ENCODE measurements at places on chromosomes 11 and 22.

DNA sequence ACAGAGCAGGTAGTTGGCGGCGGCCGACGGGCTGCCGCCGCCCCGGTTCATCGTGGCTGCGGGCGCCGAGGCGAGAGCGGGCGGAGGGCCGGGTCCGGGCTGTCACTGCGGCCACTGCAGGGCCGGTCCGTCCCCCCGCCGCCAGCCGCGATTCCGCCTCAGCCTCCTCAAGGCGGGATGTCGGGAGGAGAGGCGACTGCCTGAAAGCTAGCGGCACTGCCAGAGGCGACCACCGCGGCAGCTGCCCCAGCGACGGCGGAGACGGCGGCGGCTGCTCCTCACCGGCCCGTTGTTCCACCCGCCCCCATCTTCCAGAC, 234 bp downstream of the SESN3 start:
- DNase-seq = no peak

GRCh38 chr11:70220920-70221319, 17.8 kb downstream of the FADD start:
- no peak for DNase-seq

- no peak for DNase-seq
Measured at GRCh38 chr11:15602785-15603567, 488.3 kb downstream of the INSC start.

DNA sequence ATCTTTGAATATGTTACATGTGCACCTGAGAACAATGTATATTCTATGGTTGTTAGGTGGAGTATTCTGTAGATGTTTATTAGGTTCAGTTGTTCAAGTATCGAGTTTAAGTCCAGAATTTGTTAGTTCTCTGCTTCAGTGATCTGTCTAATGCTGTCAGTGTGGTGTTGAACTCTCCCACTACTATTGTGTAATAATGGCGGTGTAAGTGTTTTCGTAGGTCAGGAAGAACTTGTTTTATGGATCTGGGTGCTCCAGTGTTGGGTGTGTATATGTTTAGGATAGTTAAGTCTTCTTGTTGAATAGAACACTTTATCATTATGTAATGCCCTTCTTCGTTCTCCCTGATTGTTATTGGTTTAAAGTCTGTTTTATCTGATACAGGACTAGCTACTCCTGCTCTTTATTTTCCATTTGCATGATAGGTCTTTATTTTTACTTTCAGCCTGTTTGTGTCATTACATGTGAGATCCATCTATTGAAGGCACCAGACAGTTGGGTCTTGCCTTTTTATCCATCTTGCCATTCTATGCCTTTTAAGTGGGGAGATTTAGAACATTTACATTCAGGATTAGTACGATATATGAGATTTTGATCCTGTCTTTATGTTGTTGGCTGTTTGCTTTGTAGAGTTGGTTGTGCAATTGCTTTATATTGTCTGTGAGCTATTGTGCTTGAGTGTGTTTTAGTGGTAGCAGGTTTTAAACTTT, 121.6 kb downstream of the DDX10 start:
- no peak for DNase-seq

DNA sequence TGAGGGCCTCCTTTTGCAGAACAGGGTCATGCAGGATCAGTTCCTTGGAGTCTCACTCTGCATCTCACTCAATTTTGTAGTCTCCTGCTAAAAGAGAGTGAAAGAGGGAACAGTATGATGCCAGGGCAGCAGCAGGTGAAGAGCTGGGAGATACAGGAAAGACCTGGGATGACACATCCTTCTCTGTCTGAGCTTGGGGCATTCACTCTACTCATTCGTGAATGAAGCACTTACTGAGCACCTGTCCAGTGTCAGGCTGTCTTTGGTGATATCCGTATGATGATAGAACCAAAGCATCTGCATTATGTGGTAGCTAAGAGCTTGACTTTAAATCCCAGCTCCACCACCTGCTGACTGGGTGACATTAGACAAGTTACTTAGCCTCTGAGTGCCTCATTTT, 14.4 kb downstream of the SREBF2 start:
- no peak for DNase-seq

DNA sequence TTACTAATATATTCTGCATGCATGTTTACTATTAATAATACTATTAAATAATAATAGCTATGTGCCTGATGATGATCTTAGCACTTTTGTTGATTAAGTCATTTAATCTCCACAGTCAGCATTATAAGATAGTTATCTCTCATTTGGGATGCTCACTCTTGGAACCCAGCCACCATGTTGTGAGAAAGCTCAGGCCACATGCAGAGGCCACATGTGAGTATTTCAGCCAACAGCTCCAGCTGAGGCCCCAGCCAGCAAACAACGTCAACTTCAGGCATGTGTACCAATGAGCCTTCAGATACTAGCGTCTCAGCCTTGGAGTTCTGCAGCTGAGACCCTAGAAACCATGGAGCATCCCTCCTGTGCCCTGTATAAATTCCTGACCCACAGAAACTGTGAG, 798.1 kb upstream of the LRRC4C start:
- no peak for DNase-seq

- DNase-seq = no peak
Measured at GRCh38 chr11:100835854-100836253, 148.8 kb downstream of the ARHGAP42 start.

DNA sequence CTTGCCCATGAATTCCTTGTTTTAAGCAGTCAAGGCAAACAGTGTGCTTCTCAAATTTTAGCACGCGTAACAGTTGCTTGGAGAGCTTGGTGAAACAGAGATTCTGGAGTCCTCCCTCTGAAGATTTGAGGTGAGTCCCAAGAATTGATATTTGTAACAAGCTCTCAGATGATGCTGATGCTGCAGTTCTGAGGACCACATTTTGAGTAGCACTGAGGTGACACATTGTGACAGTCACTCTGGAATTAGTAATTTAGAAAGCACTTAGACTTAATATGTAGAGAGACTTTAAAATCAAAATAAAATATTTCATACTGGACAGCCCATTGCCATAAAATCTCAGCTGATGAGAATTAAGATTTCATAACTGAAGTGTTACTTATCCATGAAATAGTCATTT, 38.5 kb downstream of the DNAJC24 start:
- peak; percentile 39 for DNase-seq

- no peak for DNase-seq
Measured at GRCh38 chr11:132125988-132126871, 755.8 kb downstream of the NTM start.

DNA sequence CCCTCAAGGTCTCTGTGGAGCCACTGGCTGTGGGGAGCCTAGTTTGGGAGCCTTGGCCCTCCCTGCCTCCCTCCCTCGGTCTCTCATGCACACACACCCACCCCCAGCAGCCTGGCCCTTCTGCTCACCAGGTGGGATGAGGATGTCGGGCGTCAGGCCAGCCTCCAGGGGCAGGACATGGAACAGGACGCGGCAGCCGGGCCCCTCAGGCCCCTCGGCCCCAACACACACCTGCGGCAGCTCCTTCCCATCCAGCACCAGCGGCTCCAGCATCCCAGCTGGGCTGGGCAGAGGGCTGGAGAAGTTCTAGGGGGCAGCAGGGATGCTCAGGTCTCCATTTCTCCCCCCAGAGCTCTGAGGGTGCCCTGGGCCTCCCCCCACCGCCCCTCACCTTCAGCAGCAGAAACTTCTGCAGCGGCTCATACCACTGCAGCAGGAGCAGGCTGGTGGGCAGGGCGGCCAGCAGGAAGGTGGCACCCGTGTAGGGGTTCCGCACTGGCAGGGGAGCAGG, 11.2 kb downstream of the MAP4K2 start:
- DNase-seq = no peak

- DNase-seq = no peak
Measured at GRCh38 chr11:14330881-14331280, 28.1 kb downstream of the RRAS2 start.

DNA sequence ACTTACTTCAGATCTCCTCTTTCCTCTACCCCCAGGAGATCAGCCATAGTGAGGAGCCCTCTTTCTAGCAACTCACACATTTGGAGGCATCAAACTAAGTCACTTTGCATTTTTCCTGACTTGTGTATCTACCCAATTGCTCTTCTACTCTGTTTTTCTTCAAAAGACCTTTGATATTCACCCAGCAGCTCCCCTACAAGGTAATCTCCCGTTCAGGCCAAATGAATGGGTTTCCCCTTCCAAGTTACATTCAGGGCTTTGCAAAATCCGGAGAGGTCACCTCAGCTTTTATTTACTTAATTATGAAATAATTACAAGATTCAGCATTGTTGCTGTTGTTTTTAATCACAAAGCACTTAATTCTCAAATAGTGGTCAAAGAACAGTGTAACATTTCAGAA, 6.1 kb downstream of the LARGE1 start:
- DNase-seq = no peak

DNA sequence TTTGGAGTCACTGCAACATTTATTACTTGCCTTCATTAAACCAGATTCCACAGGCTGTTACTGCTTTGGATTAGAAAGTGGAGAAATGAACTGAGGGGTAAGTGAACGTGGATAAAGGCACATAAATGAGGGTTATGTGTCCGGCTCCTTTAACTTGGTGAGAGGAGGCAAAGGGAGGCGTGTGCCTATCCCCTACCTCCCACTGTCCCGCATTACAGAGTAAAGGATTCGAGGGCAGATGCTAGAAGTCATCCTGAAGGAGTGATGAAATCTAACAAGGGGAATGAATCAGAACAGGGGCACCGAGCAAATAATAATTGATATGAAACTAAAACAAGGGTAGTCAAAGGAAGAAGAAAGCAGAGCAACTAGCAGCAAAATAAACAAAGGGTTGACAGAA, 147.2 kb downstream of the GRIA4 start:
- no peak for DNase-seq

GRCh38 chr11:116342148-116342547, 430.6 kb downstream of the BUD13 start:
- no peak for DNase-seq

DNA sequence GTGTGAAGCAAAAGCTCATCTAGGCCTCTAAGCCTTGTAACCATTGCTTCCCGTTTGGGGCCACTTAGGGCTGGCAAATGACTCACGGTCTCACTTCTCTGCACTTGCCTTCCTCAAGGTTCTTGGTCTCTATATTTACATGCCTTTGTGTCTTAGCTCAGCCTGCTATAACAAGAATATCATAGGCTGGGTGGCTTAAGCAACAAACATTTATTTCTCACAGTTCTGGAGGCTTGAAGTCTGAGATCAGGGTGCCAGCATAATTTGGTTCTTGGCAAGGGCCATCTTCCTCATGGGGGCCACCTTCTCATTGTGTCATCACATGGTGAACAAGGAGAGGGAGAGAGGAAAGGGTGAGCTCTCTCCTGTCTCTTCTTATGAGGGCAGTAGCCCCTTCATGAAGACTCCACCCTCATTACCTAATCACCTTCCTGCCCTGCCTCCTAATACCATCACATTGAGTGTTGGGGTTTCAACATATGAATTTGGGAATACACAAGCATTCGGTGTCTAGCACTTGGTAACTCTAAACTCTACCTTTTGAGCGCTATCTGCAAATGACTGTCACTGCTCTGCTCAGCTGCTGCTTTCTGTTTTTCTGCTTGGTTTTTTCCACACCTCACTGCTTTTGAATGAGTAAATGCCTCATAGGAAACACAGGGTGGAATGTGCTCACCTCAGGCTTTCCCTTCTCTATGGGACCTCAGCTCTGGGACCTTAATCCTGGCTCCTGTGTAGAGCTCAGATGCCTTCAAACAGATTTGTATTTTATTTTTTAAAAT, 16.2 kb upstream of the ME3 start:
- peak; percentile 38 for DNase-seq

GRCh38 chr11:15101072-15101709, 13.5 kb upstream of the INSC start:
- DNase-seq = peak; percentile 60

GRCh38 chr11:67056267-67057204, at the start of gene RHOD:
Gene RHOD, plus strand, starts transcription at chr11:67056847. Its CDS starts 56 bp downstream, at chr11:67056903.
- no peak for DNase-seq

GRCh38 chr22:46652847-46653331, 32.7 kb downstream of the GRAMD4 start:
- no peak for DNase-seq

DNA sequence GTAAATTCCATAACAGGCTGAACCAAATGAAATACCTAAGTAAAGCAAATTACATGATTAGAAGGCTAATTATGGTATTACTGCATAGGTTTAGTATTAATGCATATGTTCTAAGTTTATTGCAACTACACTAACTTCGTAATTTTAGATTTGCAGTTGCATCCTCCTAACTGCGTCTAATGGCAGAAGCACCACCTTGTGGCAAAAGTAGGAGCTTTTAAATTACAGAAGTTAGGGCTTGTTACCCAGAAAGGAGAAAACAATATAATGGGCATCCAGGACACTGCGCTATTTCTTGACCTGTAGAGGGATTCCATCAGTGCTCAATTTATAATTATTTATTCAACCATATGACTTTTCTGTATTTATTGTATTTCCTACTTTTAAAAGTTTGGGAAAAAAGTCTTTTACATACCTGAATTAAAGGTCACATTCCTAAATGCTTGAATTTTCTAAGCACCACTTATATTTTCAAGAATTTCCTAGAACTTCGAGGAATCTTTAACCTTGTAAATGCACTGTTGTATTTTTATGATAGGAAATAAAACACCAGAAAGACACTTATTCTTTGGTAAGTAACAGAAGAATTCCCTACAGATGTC, 16.3 kb upstream of the GPR83 start:
- DNase-seq = no peak

- no peak for DNase-seq
Measured at GRCh38 chr11:43943931-43944751, 1.7 kb downstream of the C11orf96 start.

DNA sequence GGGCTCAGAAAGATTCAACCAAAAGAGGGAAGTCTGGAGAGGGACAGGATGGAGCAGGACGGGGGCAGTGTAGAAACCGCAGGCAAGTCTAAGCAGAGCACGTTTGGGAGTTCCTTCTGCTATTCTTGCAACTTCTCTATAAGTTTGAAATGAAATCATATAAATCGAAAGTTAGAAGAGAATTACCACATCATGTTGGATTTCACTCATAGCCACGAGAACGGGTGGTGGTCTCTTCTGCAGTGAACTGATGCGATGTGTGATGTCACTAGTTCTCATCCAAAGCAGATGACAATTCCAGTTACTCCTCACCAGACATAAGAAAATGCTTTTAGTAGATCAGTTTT, 36.0 kb downstream of the KCNQ1 start:
- no peak for DNase-seq

- DNase-seq = no peak
Measured at GRCh38 chr22:32572741-32573500, 98.3 kb downstream of the FBXO7 start.

DNA sequence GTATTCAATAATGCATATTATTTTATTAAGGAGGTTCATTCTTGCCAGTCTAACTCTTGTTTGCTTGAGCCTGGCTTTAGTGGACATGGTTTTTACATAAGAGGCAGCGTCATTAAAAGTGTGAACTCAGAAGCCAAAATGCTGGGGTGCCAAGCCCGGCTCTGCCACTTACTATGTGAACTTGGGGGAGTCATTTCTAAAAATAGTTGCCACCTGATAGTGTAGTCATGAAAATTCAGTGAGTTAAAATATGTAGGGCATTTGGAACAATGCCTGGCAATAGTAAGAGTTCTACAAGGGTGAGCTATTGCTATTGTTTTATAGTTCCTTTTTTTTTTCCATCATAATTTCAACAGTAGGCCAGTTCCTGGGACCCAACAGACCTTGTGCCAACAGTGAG, 49.9 kb downstream of the TENM4 start:
- DNase-seq = no peak
